ENCODE measurements at places on chromosomes 7 and 10.

GRCh38 chr7:148348466-148348865 is 242.1 kb upstream of the C7orf33 start:
- no peak for DNase-seq

DNA sequence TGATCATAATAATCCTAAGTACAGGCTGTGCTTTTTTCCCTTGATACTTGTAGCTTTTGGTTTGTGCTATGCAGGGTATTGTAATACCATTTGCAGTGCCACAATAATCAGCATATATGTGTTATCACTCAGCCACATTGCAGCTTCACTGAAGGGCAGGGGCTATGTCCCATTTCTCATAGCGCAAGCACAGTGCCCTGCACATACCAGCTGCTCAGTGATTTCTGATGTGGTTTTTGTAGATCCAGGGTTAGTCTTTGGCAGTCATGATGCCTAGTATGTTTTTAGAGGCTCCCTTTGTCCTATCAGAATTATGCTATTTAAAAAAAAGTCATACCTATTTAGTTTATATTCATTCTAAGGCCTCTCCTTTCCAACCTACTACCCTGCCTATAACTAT is 25.8 kb downstream of the MET start:
- DNase-seq: no peak

GRCh38 chr7:95781961-95782586 is 9.7 kb downstream of the DYNC1I1 start:
- no peak for DNase-seq

GRCh38 chr7:55425141-55425752 is 60.1 kb downstream of the LANCL2 start:
- DNase-seq: no peak

DNA sequence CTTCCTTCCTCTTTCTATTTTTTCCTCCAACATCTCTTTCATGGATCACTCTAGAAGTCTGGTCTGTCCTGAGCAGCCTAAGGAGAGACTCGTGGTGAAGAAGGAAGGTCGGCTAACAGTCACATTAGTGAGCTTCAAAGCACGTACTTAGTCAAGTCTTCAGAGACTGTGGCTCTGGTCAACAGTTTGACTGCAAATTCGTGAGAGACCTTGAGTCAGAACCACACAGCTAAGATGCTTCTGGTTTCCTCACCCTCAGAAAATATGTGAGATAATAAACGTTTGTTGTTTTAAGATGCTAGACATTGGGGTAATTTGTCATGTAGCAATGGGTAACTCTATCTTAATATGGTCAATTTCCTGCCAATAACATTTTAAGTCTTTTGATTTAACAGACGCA is 126.2 kb upstream of the LRRN3 start:
- DNase-seq: no peak

DNA sequence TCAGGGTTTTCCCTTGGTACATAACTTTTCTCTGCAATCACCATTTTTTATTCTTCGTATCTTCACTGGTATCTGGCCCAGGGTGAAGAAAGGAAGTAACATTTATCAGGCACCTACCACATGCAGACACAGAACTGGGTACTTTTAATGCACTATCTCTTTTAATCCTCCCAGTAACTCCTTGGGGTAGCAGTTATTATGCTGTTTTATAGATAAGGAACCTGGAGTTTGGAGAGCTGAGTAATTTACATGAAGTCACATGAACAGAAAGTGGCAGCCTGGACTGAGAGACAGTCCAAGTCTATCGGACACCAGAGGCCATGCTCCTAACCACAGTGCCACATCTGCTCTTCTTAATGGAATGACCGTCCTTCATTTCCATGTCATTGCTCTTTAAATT is 117.1 kb upstream of the PODXL start:
- no peak for DNase-seq

GRCh38 chr7:98360221-98361130 is 40.4 kb downstream of the BAIAP2L1 start:
- DNase-seq: no peak

DNA sequence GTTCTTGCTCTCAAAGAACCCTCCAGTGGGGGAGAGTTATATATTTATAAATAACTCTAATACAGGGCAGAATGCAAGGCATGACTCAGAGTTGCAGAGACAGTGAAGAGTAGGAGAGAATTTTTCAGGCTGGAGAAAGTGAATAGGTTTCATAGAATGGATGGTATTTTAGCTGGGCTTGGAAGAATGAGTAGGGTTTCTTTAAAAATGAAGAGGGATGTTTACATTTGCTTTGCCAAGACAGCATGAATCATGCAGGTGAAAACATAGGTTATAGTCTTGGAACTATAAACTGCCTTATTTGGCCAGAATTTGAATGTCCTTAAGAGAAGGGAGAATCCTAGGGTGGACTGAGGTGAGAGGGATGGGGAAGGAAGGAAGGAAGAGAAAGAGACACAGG is 124.8 kb downstream of the CPED1 start:
- DNase-seq: peak; percentile 4

- no peak for DNase-seq
These were observed 32.2 kb upstream of the CUBN start for GRCh38 chr10:17161775-17162174.

DNA sequence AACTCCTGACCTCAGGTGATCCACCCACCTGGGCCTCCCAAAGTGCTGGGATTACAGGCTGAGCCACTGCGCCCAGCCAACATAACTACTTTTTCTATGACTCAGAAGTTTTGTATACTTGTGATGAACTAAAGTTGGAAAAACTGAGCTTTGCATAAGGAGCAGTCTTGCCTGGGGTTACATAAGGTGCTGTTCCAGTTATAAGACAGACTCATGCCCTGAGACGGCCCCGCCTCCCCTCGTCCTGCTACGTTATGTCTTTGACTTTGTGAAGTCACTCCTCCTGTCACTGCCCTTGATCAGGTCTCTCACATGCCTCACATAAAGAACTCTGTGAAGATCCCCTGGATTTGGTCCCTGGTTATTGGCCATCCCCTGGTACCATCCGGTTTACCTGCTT is 40.4 kb upstream of the OPN4 start:
- DNase-seq: no peak

- peak; percentile 93 for DNase-seq
These were observed at the start of gene SMURF1 for GRCh38 chr7:99143853-99144672. TSS of gene SMURF1 (minus strand) at chr7:99144108. CDS start at chr7:99143780, 328 bp downstream.

GRCh38 chr10:8311526-8312070 is 257.1 kb downstream of the GATA3 start:
- no peak for DNase-seq

DNA sequence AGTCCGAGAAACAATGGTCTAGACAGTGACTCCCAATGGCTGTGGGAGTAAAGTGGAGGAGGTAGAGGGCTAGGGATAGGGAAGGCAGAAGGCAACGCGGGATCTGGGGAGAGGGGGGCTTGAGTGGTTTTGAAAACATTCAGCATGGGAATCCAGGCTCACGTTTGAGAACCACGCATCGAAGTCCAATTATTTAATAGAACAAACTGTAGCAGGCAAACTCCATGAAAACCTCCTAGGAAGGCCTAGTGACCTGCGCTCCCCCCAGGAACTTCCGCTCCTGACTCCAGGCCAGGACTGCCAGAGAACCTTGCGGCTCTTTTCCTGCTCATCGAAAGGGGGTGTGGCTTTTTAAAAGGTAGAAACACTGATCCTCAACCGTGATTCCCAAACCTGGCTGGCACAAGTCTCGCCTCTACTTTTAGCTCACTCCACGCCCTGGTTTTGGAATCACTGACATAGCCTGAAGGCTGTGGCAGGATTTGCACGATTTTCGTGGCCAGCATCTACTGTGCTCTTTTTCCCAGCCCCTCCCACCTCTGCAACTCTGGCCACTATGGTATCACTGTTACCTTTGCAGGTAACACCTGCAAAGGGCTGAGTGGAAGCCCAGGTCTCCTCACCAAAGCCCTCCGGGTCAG is 43.4 kb downstream of the MYOF start:
- no peak for DNase-seq

DNA sequence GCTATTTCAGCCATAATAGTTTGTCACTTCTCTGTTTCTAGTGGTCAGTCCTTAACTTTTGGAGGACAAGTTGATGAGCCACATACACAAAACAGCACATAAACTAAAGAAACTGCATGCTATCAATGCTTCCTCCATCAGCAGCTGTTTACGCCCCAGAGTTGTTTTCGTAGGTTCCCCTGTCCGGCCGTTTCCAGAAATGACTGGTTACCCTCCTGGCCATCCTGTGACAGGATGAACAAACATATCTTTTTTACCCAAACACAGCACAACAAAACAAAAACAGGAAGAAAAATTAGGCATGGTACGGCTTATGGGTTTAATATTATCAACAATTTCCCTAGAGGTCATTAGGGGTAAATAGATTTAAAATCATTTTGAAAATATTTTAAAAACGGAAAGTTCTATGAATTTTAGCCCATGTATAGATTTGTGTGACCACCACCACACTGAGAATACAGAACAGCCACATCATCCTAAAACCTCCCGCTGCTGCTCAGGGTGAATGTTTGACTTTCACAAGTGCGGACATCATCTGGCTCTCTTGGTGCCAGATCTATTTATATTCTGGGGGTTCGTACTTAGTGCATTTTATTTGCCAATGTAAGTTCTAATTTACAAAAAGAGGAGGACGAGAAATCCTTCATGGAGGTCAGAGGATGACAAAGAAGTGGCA is 74.8 kb downstream of the HIPK2 start:
- DNase-seq: no peak

- DNase-seq: no peak
These were observed 425.8 kb downstream of the ETV1 start for GRCh38 chr7:13563680-13564079.

Measured in urothelium cell line (cell line).